ENCODE measurements at places on chromosomes 4 and X. TPM values are rescaled to one million over a fixed set of nuclear protein-coding genes. Genes with fewer than 3 reads are reported as not detected.

DNA sequence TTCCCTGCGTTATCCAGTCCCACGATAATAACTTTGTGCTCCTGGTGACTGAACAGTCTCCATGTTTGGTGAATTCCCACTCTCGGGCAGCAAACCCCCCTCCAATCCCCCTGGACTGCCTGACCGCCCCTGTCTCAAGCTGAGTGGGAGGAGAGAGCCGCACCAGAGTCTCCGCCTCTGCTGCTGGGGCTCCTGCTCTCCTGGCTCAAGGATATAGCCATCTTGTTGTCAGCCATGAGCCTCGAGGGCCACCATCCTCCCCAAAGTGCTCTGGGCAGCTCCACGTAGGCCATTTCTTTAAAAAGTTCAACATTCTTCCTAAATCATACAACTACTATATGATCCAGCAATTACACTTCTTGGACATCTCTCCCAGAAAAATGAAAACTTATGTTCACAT, 49.3 kb upstream of the PGRMC1 start:
- H3K4me3 ChIP-seq: peak overlapping the region; percentile 20
- H3K4me1 ChIP-seq: peaks cover 5% of the 10 kb centered on the region
- H3K36me3 ChIP-seq: no peaks in the 10 kb centered on the region
- DNase-seq: no peak

DNA sequence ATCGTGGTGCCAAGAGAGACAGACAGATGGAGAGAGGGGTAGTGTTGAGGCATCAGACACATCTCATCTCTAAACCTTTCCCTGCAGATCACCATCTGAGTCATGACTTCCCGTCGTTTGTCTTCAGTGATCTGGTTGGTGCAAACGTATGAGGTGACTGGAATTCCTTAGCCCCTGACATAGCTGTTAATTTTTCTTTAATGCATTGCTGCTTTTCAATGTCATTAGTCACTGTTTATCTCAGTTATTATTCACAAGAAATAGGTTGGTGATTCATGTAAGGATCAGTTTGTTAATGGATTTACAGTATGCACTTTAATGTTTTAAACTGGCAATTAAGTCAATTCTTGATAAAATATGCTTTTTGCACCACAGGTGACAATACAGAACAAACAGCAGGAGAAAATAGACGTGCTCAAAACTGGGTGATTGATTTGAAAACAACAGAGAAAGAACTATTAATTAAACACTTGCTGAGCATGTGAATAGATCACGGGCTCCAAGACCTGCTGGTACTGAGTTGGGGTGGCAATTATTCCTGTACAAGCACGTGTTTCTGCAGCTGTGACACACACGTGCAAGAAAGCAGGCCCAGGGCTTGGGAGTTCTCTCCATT, 1.3 kb upstream of the TMEM154 start:
- no peaks in the 10 kb centered on the region for H3K36me3 ChIP-seq
- DNase-seq: peak; percentile 70
- H3K27ac ChIP-seq: peak overlapping the region; percentile 22
- H3K4me3 ChIP-seq: peak overlapping the region; percentile 36

GRCh38 chr4:151431728-151432127, 22.8 kb downstream of the FHIP1A start:
- H3K27me3 ChIP-seq: peaks cover 2% of the 10 kb centered on the region
- H3K4me1 ChIP-seq: peaks cover 63% of the 10 kb centered on the region
- no peaks in the 10 kb centered on the region for H3K36me3 ChIP-seq
- H3K4me3 ChIP-seq: no peak overlapping the region
- H3K27ac ChIP-seq: no peak overlapping the region
- no peak for DNase-seq

SERPINA7 gene
- total RNA-seq: not detected

LETM1 gene
- 57.9 TPM for total RNA-seq

PIN4 gene
- 5.3 TPM for total RNA-seq

- no peak for DNase-seq
- no peak overlapping the region for H3K4me3 ChIP-seq
- no peak overlapping the region for H3K27ac ChIP-seq
- H3K36me3 ChIP-seq: no peaks in the 10 kb centered on the region
- H3K4me1 ChIP-seq: peaks cover 54% of the 10 kb centered on the region
Measured at GRCh38 chr4:168119890-168120289, 27.6 kb downstream of the ANXA10 start.

DNA sequence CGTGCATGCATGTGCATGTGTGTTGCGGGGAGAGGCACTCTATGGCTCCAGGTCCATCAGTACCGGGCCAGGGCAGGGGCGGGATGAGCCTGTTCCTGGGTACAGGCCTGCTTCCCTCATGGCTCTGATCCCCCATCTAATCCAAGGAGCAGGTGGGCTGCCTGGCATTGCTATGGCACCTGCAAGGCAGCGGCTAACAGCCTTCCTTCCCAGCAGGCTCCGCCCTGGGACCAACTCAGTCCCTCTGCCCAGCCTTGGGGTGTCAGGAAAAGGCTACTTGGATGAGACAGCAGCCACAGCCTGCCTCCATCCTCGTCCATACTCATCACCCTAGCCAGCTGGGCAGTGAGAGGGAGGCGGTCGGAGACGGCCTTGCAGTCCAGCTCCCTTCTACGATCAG, 46.5 kb downstream of the PPP2R2C start:
- H3K27me3 ChIP-seq: peaks cover 52% of the 10 kb centered on the region
- no peak overlapping the region for H3K4me3 ChIP-seq
- DNase-seq: no peak
- H3K4me1 ChIP-seq: no peaks in the 10 kb centered on the region

DNA sequence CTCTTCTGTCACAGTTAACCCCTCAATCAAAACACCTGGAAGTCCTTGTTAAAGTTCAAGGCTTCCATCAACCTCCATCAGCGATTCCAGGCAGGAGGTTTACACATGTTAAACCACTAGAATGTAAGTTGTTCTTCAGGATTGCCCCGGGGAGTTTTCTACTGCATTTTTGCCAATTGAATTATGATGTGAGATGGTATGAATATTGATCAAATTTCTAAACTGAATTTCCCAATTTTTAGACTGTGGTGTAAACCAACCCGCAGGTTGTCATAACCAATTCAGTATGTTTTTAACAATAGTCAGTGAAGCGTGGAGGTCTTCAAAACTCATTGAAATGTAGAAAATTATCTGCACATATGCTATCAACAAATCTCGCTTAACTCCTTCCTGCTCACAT, 21.2 kb upstream of the TENM3 start:
- no peak overlapping the region for H3K4me3 ChIP-seq
- no peaks in the 10 kb centered on the region for H3K36me3 ChIP-seq
- no peaks in the 10 kb centered on the region for H3K27me3 ChIP-seq

TRMT44 gene
- 10.3 TPM for total RNA-seq

DNA sequence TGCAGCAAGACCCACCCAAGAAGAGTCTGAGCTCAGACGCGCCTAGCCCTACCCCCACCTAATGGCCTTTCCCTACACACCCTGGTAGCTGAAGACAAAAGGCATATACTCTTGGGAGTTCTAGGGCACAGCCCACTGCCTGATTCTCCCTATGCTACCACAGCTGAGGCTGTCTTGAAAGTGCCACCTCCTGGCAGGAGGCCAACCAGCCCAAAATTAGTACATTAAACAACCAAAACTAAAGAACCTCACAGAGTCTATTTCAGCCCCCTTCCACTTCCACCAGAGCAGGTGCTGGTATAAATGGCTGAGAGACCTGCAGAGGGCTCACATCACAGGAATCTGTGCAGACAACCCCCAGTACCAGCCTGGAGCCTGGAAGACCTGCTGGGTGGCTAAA, 119.1 kb downstream of the HMGN5 start:
- no peaks in the 10 kb centered on the region for H3K36me3 ChIP-seq
- no peaks in the 10 kb centered on the region for H3K4me1 ChIP-seq
- no peak overlapping the region for H3K27ac ChIP-seq
- no peak for DNase-seq
- no peak overlapping the region for H3K4me3 ChIP-seq

MTHFD2L gene
- 5.4 TPM for total RNA-seq

RBMXL3 gene
- not detected for total RNA-seq

ACE2 gene
- not detected for total RNA-seq

DNA sequence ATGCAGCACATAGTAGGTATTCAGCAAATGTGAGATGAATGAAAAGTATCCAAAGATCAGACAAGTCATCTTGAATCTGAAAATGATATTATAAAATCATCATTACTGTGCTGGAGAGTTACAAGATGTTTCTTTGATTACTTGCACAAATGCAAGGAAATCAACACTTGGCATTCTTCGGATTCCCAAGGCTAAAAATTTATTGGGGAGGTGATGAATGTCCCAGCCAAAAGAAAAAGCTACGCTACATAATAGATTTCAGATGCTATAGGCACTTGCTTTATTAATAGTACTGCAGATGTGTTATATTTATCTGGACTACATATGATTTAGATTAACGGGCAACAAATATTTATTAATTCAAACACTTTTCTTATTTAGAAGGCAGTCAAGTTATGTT, 286.7 kb upstream of the TENM3 start:
- H3K27me3 ChIP-seq: no peaks in the 10 kb centered on the region
- no peak overlapping the region for H3K27ac ChIP-seq
- H3K4me3 ChIP-seq: peak overlapping the region; percentile 57
- peaks cover 58% of the 10 kb centered on the region for H3K4me1 ChIP-seq
- H3K36me3 ChIP-seq: no peaks in the 10 kb centered on the region

LUZP4 gene
- total RNA-seq: not detected

- H3K4me3 ChIP-seq: no peak overlapping the region
- H3K27me3 ChIP-seq: no peaks in the 10 kb centered on the region
- no peak overlapping the region for H3K27ac ChIP-seq
Measured at GRCh38 chr4:11487868-11488544, 59.3 kb upstream of the HS3ST1 start.

ZDHHC15 gene
- not detected for total RNA-seq

MAD2L1 gene
- 31.4 TPM for total RNA-seq
